Activated CD8-positive, alpha-beta memory T cell treated with anti-CD3 and anti-CD28 coated beads for 1 hour (primary cell): ENCODE measurements at places on chromosomes 11 and 22.

- no peak for DNase-seq
Observed at GRCh38 chr11:93192163-93192562, 5.6 kb downstream of the SLC36A4 start.

DNA sequence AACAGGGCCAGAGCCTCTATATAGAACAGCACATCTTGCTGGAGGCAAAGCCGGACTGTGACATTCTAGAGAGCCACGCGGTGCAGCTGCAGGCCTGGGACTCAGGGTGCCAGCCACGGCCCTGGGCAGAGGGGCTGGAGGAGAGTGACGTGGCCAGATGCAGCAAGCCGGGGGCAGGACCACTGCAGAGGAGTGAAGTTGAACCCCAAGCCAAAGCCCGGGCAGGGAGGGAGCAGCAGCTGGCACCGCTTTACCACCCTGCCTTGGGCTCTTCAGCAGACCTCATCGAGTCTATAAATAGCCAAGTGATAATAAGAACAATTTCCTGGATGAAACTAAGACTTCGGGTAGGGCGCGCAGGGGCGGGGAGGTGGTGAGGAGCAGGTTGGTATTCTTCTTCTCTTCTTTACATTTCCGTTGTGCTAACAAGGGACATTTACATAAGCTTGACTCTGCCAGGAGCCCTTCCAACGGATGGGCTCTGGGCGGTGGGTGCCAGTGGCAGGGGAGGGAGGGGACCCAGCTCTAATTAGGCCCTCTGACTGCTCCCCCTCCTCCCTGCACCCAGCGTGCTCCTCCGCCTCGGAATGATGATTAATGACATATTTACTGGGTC lies 110.2 kb downstream of the ST3GAL4 start:
- no peak for DNase-seq

DNA sequence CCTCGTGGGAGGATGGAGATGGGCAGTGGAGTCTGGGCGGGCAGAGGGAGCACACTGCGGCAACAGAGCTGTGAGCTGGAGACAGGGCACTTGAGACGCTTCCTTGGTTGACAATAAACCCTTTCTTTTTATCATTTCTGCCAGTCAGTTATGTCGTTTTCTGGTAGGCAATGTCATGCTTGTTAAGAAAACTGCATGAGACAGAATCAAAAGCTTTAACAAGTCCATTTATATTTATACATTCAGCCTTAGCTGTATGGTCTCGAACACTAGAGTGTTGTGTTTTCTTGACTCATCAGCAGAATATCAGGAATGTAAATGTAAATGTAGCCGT lies 31.9 kb downstream of the PPFIA1 start:
- no peak for DNase-seq

DNA sequence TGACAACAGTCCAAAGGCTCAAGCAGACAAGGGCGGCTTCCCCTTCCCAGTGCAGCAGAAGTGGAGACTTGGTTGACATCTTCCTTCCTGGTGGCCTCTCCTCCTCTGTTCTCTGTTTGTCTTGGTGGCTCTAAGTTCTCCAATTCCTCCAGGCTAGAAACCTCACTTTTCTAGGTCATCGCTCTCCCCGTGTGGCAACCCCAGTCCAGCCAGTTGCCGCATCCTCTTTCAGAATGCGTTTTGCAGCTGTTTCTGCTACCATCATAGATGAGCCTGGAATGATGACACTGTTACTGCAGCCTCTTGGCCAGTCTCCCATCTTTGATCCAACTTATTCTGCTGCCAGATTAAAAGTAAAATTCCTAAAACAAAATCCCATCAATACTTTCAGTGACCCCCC lies 201.5 kb downstream of the TRIM29 start:
- DNase-seq, result no peak

DNA sequence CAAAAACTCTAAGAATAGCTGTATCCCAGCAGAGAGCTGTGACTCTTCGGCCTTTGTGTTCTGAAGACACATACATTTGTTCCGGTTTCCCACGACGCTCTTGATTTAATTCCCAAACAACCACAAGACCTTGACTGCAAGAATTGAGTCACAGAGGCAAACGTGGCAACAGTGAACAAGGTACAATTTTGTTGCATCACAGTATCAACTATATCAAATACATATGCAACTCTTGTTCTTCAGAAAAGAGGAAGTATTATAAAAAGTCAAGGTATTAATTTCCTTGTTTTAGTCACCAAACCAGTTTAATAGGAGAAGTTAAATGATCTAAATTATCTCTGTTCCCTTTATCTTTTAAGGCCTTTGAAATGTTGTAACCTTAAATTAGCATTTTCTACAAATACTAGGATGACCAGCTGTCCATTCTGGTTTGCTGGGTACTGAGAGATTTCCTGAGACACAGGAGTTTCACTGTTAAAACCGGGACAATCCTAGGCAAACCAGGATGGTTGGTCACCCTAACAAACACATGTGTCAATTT lies 11.1 kb downstream of the HPS5 start:
- no peak for DNase-seq

DNA sequence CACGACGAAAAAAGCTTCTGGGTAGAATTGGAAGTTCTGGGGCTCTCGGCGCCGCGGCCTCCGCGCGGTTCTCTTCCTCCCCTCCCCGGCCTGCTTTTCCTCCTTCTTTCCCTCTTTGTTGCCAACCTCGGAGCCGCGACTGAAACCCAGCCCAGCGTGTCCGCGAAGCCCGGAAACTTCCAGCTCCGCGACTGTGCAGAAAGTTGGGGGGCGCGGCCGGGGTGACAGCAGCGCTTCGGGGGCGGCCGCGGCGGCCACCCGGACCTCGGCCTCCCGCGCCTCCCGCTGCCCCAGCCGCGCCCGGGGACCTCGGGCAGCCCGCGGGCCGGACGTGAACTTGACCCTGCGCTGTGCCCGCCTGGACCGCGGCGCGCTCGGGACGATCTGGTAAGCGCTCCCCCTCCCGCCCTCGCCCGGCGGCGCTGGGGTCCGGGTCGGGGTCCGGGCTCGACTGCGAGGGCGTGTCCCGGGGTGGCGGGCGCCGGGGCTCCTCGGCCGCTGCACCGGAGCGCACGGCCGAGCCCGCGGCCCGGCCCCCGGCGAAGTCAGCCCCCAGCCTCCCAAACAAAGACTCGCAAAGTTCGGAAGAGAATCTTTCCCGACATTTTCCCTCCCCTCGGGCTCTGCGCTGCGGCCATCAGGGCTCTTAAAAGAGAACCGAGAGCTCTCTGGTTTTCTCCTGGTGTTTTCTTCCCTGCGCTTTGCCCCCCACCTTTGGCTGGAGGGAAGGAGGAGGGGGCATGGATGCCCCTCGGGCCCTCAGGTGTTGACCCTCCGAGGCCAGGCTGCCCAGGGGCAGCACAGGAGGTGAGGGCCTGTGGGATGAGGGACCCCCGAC lies 67.9 kb upstream of the WNT7B start:
- no peak for DNase-seq

DNA sequence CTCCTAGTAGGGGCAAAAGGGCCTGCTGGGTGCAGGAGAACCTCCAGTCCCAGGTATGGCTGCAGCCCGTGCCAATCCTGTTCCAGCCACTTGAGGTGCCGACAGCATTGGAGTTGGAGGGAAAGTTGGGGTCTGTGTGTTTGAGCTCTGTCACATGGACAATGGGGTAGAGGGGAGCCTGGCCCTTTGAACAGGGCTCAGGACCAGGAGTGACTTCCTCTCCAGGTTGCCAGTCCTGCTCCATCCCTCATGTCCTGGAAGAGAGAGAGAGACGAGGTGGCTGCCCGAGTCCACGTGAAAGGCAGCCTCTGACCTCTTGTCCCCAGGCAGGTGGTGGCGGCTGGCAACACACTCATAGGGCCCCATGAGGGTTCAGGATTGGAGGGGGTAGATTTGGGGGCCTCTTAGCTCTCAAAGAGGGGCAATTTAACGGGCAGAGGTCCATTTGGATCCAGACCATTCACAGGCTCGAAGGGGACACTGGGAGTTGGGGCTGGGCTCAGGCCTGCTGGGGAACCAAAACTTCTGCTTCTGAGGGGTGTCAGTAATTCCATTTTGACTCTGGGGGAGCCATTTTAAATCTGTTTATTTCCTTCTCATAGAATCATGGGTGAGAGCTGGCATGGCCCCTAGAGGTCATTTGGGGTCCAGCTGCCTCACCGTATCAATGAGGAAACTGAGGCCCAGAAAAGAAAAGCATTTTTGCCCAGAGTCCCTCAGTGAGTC lies 4.1 kb downstream of the ADORA2A start:
- DNase-seq, result no peak

GRCh38 chr22:46417769-46418168 lies 82.3 kb downstream of the TRMU start:
- DNase-seq, result no peak

- no peak for DNase-seq
Observed at GRCh38 chr11:18523084-18523483, 3.7 kb downstream of the TSG101 start.

DNA sequence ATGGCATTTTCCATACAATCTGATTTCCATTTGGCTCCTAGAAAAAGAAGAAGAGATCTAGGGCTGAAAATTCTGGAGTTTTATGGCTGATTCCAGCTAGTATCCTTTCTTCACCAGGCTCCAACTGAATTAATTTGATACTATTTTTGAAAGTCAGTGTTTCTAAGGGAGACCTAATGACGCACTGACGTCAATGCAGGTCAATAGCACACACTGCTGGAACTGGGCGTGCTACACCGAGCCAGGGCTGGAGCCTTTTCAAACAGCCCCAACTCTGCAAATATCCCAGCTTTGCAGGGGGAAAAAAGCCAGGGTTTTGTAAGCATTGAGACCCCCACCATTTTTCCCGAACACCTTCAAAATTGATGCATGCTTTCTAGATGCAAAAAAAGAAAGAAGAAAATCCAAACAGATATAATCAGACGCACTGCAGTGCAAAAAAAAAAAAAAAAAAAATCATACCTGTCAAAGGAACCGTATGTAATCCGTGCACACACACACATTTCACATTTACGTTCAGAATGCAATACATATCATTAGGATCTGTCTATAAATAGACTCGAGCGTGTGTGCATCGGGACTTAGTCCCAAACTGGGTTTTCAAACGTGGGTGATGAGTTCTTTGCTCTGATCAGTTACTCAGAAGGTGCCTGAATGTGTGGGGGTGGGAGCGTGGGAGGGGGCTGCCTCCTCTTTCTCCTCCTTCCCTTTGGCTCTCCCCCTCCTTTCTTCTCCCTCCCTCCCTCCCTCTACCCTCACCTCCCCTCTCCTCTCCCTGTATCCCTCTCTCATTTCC lies 124.5 kb upstream of the HSD17B12 start:
- DNase-seq, result no peak

DNA sequence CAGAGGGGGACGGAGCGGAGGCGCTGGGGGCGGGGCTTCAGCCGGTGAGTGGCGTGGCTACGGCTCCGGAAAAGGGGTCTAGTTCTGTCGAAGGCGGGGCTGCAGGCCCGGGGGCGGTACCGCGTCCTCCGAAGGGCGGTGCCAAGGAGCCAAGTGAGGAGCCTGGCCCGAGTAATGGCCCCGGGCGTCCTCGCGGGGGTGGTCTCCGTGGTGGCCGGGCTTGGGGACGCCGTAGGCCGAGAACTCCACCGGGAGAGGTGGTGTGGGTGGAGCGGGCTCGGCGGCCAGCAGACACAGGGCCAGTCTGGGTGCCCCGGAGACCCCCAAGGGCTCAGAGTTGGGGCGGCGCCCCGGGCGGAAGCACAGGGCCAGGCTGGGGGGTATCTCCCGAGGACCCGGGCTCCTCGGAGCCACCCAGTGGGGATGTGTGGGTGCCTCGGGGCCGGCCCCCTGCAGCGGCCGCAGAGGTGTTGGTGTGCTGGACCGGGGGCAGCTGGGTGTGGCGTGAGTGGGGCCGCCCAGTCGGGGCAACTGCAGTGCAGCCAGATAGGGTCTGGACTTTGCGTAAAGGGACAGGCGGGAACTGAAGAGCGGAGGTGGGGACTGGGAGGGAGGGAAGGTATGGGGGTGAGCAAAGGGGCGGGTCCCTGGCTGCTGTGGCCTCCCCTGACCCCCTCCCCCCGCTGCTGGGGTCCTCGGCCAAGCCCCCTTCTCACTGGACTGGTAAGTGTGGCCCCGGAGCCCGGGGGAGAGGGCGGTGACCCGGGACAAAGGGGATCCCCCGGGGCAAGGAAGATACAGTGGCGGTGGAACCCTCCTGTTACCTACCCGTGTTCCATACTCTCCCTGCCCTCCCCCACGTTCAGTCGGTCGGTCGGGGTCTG lies 838 bp downstream of the FKBP2 start:
- DNase-seq, result peak; percentile 99

DNA sequence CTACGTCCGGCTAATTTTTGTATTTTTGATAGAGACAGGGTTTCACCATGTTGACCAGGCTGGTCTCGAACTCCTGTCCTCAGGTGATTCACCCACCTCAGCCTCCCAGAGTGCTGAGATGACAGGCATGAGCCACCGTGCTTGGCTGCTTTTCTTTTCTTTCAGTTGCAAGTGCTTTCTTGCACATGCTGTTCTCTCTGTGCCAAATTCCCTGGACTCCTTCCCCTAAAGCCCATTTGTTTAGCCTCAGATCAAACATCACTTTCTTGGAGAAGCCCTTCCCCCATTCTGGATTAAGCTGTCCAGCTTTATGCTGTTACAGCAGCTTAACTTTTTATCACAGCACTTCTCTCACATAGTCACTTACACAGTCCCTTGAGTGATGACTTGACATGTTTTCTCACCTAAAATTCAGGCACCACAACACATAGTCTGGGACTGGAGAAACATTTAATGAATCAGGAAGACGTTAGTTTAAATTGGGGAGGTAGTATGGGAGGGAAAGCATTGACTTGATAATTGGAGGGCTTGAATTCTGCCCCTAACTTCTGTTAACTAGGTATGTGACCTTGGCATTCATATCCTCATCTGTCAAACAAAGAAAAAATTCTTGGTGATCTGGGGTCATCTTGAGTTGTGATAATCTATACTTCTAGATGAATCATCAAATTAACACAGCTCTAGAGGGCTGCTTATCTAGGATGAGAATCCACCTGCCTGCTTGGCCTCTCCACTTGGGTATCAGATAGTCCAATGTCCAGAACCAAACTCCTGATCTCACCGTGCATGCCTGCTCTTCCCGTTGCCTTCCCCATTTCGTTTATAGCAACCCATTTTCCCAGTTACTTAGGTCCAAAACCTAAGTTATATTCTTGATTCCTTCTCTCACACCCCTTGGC lies 18.4 kb downstream of the ACO2 start:
- no peak for DNase-seq

DNA sequence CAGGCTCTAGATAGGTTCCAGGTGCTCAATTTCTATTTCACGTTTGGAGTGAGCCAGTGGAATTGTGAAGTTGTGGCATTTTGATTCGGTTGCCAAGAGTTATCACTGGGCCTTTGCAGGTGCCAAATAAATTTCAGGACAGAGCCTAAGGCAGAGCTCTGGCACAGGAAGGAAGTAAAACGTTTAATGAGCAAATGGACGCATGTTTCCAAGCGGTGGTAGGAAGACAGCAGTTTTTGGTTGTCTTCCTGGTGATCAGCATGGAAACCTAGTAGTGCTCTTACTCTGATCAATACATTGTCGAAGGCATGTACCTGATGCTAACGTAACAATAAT lies 452 bp downstream of the BIRC3 start:
- no peak for DNase-seq
